ENCODE measurements at places on chromosomes 12 and 14.
A peak's percentile ranks its signal among the peaks of the same experiment; 100 is the strongest.

DNA sequence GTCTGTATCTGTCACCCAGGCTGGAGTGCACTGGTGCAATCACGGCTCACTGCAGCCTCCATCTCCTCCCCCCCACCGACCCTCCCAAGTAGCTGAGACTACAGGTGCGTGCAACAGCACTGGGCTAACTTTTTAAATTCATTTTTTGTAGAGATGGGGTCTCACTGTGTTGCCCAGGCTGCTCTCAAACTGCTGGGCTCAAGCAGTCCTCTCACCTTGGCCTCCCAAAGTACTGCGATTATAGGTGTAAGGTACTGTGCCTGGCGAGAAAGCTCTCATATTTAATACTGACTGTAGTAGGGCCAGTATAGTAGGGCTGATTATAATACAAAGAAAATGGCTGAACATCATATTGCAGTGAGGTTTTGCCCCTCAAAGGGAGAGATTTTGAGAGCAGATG lies 2.4 kb downstream of the RIC8B start:
- DNase-seq = no peak

- DNase-seq = no peak
Measured at GRCh38 chr12:70426620-70427019, 60.5 kb downstream of the KCNMB4 start.

GRCh38 chr12:116216022-116216756 lies 61.3 kb downstream of the MED13L start:
- DNase-seq = no peak

DNA sequence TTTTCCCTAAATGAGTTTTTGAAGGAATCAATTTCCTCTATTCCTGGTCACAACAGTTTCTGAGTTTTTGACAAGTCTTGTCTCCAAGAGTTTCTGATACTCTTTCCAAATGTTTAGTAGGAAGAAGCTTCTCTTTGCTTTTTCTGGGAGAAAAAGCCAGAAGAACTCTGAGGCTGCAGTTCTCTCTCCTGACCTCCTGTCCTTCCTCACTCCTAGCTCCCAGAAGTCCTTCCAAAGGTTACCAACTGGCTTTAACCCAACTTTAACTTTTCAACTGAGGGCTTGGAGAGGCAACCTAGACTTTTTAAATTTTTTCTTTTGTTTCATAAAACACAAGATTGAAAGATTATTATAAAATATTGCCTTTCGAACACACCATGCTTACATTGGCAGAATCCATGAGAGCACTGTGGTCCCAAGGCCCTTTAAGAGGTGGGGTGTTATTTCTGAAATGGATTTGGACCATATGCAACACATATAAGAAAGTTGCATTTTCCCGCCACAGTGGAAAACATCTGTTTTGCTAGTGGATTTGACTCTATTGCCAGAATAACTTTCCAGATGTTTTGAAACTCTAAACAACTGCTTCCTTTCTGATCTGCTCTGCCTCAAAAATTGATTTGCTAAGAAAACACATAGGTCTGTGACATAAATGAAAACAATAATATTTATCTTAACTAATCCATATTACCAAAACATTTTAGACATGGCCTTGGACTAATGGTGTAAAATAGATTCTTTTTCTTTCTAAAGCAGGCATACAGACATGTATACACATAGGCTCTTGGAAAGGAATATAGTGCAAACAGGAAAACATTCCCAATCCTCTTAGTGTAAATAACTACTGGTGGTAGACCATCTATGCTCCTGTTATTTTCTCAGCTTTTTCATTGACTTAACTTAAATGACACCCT lies 22.3 kb upstream of the EPS8 start:
- DNase-seq = peak; percentile 80

DNA sequence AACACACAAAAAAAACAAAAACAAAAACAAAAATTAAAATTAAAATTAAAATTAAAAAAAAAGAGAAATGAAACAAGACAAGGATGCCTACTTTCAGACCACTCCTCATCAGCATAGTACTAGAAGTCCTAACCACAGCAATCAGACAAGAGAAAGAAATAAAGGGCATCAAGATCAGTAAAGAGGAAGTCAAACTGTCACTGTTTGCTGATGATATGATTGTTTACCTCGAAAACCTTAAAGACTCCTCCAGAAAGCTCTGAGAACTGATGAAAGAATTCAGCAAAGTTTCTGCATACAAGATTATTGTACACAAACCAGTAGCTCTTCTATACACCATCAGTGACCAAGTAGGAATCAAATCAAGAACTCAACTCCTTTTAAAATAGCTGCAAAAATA lies 29.2 kb downstream of the ALG10 start:
- no peak for DNase-seq

DNA sequence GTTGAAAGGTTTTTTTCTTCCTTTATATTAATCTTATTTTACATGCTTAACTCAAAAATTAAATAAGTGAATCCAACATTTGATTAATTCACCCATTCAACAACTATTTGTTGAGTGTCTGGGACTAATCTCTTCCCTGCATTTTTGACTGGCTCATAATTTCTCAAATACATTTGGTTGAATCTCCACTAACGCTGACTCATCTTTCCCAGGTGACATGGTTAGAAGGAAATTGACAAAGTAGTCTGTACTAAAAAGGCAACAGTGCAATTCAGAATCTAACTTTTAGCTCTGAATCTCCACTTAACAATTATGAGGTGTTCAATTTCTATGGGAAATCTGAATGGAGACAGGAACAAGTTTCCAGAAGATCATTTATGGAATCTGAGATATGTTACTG lies 88.9 kb downstream of the LIN7A start:
- no peak for DNase-seq

DNA sequence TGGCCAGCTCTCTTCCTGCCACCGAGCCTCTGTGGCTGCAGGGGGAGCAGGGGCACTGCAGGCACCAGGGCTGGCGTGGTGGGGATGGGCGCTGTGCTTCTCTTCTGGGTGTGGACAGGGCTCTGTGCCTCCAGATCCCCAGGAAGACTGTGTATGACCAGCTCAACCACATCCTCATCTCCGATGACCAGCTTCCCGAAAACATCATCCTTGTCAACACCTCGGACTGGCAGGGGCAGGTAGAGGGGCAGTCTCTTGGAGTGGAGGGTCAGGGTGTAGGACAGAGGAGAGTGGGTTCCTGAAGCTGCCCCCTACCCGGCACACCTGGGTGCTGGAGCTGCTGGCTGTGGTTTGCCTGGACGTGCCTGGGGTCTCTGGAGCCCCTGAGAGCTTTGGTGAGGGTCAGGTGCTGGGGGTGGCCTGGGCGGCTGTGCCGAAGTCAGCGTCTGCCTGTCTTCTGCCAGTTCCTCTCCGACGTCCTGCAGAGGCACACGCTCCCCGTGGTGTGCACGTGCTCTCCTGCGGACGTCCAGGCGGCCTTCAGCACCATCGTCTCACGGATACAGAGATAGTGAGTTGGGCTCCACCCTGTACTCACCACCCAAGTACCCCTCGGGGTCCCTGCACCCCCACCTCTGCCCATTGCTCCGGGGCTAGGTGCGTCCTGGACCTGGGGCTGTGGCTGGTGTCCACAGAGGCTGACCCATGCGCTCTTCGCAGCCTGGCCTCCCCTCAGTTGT lies 15.8 kb upstream of the TEX22 start:
- no peak for DNase-seq

- no peak for DNase-seq
Measured at GRCh38 chr14:67421356-67422224, 9.6 kb upstream of the PLEK2 start.

DNA sequence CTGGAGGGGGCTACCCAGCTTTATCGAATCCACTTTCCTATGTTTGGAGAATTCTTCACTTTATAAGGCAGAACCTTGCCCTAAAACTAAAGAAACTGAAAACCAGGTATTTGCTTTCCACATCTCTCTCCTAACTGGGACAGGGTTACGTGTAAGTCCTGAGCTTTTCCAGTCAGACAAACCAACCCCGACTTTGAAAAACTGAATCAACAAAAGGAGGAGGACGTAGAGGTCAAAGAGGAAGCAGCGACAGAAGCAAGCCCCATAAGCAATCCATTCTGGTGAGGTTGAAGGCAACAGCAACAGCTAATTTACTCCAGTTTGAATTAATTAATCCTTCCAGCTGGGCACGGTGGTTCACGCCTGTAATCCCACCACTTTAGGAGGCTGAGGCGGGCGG lies 47.2 kb downstream of the LRP6 start:
- DNase-seq = no peak

DNA sequence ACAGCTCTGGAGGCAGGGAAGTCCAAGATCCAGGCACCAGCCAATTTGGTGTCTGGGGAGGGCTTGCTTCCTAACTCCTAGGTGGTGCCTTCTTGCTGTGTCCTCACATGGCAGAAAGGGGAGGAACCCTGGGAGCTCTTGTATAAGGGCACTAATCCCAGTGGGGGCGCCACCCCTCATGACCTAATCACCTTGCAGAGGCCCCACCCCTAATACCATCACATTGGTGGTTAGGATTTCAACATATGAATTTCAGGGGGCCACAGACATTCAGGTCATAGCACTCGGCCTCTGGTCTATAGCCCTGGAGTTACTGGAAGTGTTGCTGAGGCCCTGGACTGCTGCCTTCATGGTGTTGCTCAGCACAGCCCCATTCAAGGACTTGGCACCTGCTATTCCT lies 14.6 kb downstream of the PSMD9 start:
- DNase-seq = no peak

DNA sequence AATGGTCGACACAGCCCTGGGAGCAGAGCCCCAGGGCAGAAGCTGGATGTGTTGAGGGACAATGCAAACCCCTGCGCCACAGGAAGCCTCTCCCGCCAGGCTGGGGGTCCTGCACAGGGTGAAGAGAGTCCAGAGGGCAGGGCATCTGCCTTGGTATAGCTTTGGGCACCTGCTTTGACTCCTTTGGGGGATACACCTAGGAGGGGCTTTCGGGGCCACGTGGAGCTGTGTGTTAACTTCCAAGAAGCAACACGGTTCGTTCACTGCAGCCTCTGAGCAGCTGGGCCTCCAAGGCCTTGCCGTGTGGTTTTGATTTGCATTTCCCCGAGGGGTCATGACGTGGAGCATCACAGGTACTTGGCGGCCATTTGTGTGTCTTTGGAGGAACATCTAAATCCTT lies 5.8 kb upstream of the PUS1 start:
- DNase-seq = no peak

DNA sequence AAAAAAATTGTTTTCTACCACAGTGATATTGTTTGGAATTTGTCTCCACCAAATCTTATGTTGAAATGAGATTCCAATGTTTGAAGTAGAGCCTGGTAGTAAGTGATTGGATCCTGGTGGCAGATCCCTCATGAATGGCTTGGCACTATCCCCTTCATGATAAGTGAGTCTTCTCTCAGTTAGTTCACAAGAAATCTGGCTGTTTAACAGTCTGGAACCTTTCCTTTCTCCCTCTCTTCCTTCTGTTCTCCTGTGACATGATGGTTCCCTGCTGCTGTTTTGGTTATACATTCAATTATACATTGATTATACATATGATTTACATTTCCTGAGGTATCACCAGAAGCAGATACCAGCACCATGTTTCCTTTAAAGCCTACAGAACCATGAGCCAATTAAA lies 442.2 kb downstream of the SLC6A15 start:
- DNase-seq = no peak

DNA sequence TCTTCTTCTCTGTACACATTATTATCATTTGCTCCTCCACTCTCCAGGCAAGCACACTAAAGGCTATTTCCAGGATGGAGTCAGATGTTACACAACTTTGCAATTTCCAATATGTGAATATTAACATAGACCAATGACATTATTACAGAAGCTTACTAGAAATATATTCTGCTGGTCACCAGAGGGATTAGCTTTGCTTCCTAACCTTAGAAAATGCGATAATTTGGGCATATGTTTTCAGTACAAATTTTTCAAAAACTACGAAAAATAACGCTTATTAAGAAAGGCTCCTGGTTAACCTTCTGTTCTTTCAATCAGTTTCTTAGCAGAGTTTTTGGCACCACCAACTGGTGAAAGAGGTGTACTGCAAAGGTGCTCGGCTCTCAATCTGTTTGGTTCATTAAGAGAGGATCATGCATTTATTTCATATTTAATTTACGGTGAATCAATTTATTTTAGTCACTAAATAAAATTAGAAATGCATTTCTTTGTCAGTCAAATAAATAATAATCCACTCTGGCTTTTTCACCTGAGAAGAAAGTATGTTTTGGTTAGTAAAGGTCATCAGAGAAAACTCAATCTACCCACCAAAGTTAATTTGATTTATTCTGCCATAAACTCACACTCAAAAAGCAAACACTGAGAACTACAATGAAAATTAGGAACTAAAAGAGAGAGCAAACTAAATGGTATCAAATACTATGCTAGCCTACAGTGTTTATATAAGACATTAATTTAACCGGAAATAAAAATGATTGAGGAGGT lies 39.2 kb downstream of the EFCAB11 start:
- peak; percentile 75 for DNase-seq

DNA sequence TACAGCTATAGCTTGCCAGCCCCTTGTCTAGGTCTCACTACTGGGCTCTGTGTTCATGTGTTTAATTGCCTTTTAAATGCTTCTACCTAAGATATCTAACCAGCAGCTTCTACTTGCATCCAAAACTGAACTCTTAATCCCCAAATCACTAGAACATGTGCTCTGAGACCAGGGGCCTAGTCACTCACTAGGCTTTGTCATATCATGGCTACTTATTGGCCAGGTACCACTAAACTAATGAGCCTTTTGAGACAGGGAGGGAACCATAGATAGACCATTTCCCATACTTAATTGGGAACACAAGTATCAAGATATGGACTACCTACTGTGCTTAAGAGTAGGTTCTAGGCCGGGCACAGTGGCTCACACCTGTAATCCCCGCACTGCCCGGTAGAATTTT lies 6.5 kb downstream of the HSP90B1 start:
- no peak for DNase-seq

DNA sequence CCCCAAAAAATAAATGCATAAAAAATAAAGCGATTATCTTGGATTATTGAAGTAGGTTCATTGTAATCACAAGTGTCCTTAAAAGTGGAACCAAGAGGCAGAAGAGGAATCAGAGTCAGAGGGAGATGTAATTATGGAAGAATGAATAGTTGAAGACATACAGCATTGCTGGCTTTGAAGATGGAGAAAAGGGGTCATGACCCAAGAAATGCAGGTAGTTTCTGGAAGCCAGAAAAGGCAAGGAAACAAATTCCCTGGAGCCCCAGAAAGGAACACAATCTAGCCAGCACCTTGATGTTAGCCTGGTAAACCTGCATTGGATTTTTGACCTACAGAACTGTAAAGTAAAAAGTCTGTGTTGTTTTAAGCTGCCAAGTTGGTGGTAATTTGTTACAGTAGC lies 57.5 kb upstream of the PTGR2 start:
- DNase-seq = no peak

GRCh38 chr14:63564318-63564717 lies 21.1 kb upstream of the PPP2R5E start:
- peak; percentile 24 for DNase-seq

- no peak for DNase-seq
Measured at GRCh38 chr12:96120359-96121100, 73.6 kb upstream of the ELK3 start.

- no peak for DNase-seq
Measured at GRCh38 chr14:90733139-90733808, 83.0 kb downstream of the TTC7B start.

DNA sequence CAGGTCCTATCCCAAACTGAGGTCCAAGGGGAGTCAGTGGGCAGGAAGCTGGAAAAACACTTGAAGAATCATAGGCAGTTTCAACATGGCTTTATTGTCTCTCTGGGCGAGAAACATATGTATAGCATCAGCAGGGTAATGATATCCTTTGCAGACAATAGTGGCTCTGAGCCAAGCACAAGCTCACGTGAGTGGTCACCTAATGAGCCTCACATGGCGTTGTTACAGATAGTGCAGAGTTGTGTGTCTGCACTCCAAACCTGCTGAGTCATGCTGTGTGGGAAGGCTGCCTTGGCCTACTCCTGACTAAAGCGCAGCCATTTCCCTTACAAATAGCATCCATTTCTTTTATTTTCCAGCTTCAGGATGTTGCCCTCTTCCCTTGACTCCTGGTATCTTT lies 105.2 kb upstream of the SYT1 start:
- no peak for DNase-seq
